ENCODE measurements at places on chromosomes 12 and 14. TPM values are rescaled to one million over a fixed set of nuclear protein-coding genes. Genes with fewer than 3 reads are reported as not detected.

- DNase-seq: no peak
- no peaks in the 10 kb centered on the region for H3K27me3 ChIP-seq
- no peaks in the 10 kb centered on the region for H3K4me1 ChIP-seq
- no peaks in the 10 kb centered on the region for H3K36me3 ChIP-seq
These were observed 15.5 kb upstream of the MGP start for GRCh38 chr12:14901228-14901562.

GRCh38 chr12:52526511-52526951, 6.3 kb upstream of the KRT5 start:
- H3K36me3 ChIP-seq: no peaks in the 10 kb centered on the region
- H3K27me3 ChIP-seq: 0 out of 2 replicates have a peak, but pooled peaks cover 13% of the 10 kb centered on the region
- no peak overlapping the region for H3K27ac ChIP-seq
- DNase-seq: peak; percentile 28

GRCh38 chr12:13425766-13426165, 229.2 kb downstream of the EMP1 start:
- H3K36me3 ChIP-seq: no peaks in the 10 kb centered on the region
- peak overlapping the region; percentile 80 for H3K27ac ChIP-seq
- H3K27me3 ChIP-seq: no peaks in the 10 kb centered on the region
- peaks cover 19% of the 10 kb centered on the region for H3K4me1 ChIP-seq
- no peak overlapping the region for H3K4me3 ChIP-seq
- peak; percentile 58 for DNase-seq

DNA sequence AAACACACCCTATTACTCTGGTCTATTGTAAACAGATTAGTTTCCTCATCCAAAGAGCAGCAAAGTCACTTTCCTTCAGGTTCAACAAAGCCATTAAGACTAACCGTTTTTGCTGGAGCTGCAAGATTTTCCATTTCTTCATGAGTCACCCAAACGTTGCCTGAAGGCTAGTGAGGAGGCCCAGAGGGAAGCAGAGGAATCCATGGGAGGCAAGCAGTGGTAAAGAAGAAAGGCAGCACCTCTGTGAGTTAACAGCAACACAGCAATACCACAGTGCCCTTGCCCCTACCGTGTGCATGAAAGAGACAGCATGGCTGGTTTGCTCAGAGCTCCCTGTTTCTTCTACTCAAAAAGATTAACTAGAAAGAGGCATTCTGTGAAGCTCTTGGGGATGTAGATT, 206.3 kb downstream of the ACSS3 start:
- H3K4me3 ChIP-seq: no peak overlapping the region
- H3K36me3 ChIP-seq: no peaks in the 10 kb centered on the region
- H3K27ac ChIP-seq: no peak overlapping the region
- no peaks in the 10 kb centered on the region for H3K4me1 ChIP-seq

DNA sequence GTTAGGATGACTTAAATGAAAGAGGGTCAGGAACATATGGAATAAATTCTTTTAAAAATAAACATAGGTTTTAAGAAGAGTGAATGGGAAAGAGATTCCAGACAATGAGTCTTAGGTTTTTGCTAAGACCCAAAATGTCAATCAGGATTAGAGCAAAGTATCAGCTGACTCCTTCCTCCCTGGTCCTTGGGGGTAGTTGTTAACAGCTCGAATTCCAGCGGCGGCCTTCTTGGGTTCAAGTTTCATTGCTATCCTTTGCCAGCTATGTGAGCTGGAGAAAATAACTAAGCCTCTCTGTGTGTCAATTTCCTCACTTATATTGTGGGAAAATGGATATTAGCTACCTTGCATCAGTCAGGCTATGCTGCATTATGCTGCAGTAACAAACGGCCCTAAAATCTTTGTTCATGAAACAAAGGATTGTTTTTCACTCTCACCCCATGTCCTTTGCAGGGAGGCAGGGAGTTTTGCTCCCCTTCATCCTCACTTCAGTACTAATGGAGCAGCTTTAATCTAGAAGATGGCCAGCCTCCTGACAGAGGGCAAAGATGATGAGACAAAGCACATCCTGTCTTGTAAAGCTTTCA, 83.8 kb upstream of the RFLNA start:
- no peak for DNase-seq
- H3K27ac ChIP-seq: no peak overlapping the region
- H3K27me3 ChIP-seq: 0 out of 2 replicates have a peak, but pooled peaks cover 3% of the 10 kb centered on the region
- H3K4me1 ChIP-seq: peaks cover 6% of the 10 kb centered on the region

GRCh38 chr12:87094356-87094755, 838.2 kb upstream of the MGAT4C start:
- H3K27me3 ChIP-seq: no peaks in the 10 kb centered on the region
- H3K36me3 ChIP-seq: no peaks in the 10 kb centered on the region
- no peak overlapping the region for H3K27ac ChIP-seq
- no peak overlapping the region for H3K4me3 ChIP-seq

- no peaks in the 10 kb centered on the region for H3K4me1 ChIP-seq
- no peaks in the 10 kb centered on the region for H3K27me3 ChIP-seq
- no peak overlapping the region for H3K27ac ChIP-seq
- no peaks in the 10 kb centered on the region for H3K36me3 ChIP-seq
These were observed 40.7 kb upstream of the HDAC7 start for GRCh38 chr12:47860279-47860841.

DNA sequence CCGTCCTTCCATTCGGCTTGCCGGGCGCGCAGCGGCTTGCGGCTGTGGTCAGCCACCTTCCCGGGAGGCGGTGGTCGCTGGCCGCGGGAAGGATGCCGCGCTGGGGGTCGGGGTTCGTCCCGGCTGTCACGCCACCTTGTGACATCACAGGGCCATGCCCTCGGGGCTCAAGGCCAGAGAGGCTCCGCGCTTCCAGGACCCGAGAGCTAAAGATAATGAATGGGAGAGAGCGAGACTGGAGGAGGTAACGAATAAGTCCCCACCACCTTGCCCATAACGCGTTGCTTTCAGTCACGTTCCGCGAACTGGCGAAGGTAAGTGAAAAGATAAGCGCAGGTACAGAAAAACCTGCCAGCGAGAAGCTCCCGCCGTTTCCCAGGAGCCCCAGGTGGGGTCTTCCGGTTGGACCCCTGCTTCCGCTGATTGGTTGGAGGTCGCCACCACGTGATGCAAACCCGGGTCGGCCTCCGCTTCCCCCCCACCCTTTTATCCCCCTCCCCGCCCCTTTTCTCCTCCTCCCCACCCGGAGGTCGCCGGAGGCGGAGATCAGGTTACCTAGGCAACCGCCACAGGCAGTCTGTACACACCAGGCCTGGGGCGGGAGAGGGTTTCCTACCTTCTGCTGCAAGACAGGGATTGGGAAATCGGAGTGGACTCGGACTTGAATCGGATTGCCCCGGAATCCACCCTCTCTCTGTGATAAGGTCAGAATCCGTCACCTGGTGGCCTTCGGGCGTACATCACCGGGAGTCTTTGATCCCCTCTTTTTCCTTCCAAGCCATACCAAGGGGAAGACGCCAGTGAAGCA, at the start of gene LRRC9:
Gene LRRC9, plus strand, starts transcription at position 575 of the 808 bp plus-strand sequence.
- peaks cover 27% of the 10 kb centered on the region for H3K27me3 ChIP-seq
- no peak for DNase-seq
- no peak within 1 kb of the TSS for H3K27ac ChIP-seq
- no peak within 1 kb of the TSS for H3K4me3 ChIP-seq
- H3K36me3 ChIP-seq: no peaks in the 10 kb centered on the region
- H3K4me1 ChIP-seq: no peaks in the 10 kb centered on the region

DNA sequence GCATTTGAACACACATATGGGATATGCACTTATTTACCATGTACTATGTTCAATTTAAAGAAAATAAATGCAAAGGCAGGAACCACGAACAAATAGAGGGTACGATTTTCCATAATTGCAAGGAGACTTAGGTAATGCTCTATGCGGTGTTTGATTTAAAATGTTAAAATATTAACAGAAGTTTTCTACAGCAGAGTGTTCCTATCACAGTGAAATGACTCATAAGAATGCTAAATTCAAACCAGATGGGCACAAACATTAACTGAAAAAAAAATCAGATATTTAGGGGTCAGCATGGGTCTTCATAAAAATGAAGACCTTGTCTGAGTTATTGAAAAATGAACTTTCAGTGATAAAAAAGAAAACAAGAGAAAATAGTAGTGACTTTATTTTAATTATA, 65.4 kb downstream of the LLPH start:
- peaks cover 27% of the 10 kb centered on the region for H3K4me1 ChIP-seq
- no peaks in the 10 kb centered on the region for H3K27me3 ChIP-seq
- H3K4me3 ChIP-seq: no peak overlapping the region
- H3K27ac ChIP-seq: no peak overlapping the region
- H3K36me3 ChIP-seq: no peaks in the 10 kb centered on the region

GRCh38 chr12:108063192-108063591, 65.9 kb upstream of the WSCD2 start:
- no peak overlapping the region for H3K4me3 ChIP-seq
- no peaks in the 10 kb centered on the region for H3K4me1 ChIP-seq
- no peaks in the 10 kb centered on the region for H3K36me3 ChIP-seq
- no peak overlapping the region for H3K27ac ChIP-seq
- H3K27me3 ChIP-seq: no peaks in the 10 kb centered on the region
- DNase-seq: no peak

- no peak for DNase-seq
- no peak overlapping the region for H3K27ac ChIP-seq
- peaks cover 7% of the 10 kb centered on the region for H3K36me3 ChIP-seq
- peaks cover 29% of the 10 kb centered on the region for H3K4me1 ChIP-seq
These were observed 325 bp downstream of the CRIP1 start for GRCh38 chr14:105486974-105487448.

GRCh38 chr12:121669521-121669900, at the start of gene MORN3:
MORN3 (minus strand) TSS chr12:121669654; CDS start chr12:121669483, 171 bp downstream.
- H3K4me3 ChIP-seq: no peak within 1 kb of the TSS
- DNase-seq: no peak
- H3K27ac ChIP-seq: no peak within 1 kb of the TSS

Gene CFAP251
- 13.8 TPM for total RNA-seq

Gene MANSC4
- total RNA-seq: not detected

Gene MED6
- 20.1 TPM for total RNA-seq

Gene DIO2
- total RNA-seq: 27.3 TPM

Gene ADCK1
- total RNA-seq: 1.8 TPM

Gene KLHDC1
- 1.3 TPM for total RNA-seq

Gene MMP14
- total RNA-seq: 101 TPM

Gene TMX1
- total RNA-seq: 55.3 TPM

Gene CLEC1B
- not detected for total RNA-seq
